ENCODE measurements at places on chromosomes 3 and 15.
A peak's percentile ranks its signal among the peaks of the same experiment; 100 is the strongest.

GRCh38 chr3:108804437-108804836 is 18.1 kb upstream of the TRAT1 start:
- no peak for DNase-seq

- no peak for DNase-seq
Measured at GRCh38 chr15:29099131-29099880, 170.3 kb downstream of the NSMCE3 start.

DNA sequence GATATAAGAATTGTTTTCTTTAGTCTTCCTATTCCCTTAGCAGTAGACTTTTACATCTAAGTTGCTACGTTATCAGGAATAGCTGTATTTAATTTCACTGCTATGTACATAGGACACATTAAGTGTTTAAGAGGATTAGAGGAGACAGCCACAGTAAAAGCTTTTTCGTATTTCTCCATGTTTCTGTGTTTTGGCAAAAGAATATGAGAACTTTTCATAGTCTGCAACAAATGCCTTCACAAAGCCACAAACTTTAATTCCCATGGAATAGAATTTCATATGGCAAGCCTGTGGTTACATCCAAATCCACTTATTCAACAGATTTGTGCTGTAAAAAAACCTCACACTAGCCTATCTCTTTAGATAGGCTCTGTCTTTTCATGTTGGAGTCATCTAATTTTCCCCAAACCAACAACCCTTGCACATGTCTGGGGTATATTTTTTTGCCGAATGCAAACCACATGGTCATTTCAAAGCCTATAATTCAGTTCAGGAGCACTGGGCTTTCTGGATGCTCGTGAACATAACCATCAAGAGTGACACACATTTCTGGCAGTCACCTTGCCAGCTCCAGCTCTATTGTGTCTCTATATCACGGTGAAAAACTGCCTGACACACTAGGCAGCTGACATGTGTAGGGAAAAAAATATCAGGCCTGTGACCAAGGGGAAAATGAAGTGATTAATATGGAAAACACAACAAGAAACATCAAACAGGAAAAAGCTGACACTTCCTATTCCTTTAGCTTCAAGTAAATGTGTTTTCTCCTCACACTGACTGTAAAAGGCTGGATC is 19.2 kb downstream of the PLD1 start:
- no peak for DNase-seq

DNA sequence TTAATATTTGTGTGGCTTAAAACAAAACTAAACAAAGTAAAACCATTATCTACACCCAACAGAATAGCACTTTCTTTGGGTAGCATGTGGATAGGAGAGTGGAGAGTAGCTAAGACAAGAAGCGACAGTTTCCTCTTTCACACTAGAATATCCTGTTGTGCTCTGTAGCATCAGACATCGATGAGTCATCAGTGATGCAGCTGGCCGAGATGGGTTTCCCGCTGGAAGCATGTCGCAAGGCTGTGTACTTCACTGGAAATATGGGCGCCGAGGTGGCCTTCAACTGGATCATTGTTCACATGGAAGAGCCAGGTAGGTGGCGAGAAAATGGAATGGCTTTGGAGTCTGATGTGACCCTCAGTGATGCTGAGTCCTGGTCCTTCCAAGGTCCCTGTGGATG is 108.1 kb downstream of the USP13 start:
- peak; percentile 81 for DNase-seq

GRCh38 chr3:180996415-180996932 is 6.9 kb upstream of the DNAJC19 start:
- no peak for DNase-seq

- DNase-seq, result no peak
Measured at GRCh38 chr3:9833078-9833477, 10.7 kb downstream of the RPUSD3 start.

- peak; percentile 39 for DNase-seq
Measured at GRCh38 chr3:30286811-30287210, 319.6 kb upstream of the TGFBR2 start.

- no peak for DNase-seq
Measured at GRCh38 chr3:120641696-120642246, 40.3 kb downstream of the HGD start.

GRCh38 chr3:108070356-108070755 is 20.5 kb downstream of the CD47 start:
- no peak for DNase-seq

GRCh38 chr3:56899851-56900250 is 98.1 kb upstream of the ARHGEF3 start:
- DNase-seq, result no peak

GRCh38 chr3:151276038-151276686 is 2.2 kb downstream of the P2RY14 start:
- DNase-seq, result no peak

DNA sequence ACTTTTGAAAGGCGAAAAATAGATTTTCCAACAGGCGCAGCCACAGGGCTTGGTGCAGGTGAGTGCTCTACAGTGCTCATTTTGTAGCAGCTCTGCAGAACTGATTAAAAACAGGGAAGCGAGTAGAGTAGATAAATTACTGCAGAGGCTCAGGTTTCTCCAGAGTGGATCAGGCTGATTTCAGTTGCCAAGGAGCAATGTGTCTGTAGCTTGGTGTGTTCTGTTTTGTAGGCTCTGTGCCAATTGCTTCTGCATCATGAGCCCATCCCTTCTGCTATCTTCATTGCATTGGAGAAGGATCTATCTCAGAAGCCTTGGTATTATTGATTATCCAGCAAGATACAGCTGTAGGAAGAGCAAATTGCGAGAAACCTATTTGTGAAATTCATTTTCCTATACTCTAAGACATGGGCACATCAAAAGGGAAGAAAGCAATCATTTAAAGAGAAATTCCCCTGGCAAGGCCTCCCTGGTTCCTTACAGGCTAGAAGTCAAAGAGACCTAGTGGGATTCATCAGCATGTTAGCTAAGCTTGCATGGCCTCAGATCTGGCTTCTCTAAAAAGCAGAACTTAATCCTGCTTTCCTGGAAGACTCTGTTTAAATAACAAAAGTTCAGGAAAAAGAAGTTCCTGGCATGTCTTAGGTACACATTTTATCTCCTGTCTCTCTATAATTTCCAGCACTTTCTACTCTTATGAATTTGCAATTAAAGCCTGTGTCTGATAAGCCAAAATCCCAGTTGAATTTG is 432.4 kb upstream of the ATP10A start:
- DNase-seq, result no peak

GRCh38 chr3:194572944-194573491 is 60.2 kb downstream of the TMEM44 start:
- DNase-seq, result no peak

- DNase-seq, result peak; percentile 52
Measured at GRCh38 chr3:148211725-148212124, 486.0 kb upstream of the AGTR1 start.

GRCh38 chr15:96849271-96849900 is 518.9 kb downstream of the NR2F2 start:
- peak; percentile 68 for DNase-seq

DNA sequence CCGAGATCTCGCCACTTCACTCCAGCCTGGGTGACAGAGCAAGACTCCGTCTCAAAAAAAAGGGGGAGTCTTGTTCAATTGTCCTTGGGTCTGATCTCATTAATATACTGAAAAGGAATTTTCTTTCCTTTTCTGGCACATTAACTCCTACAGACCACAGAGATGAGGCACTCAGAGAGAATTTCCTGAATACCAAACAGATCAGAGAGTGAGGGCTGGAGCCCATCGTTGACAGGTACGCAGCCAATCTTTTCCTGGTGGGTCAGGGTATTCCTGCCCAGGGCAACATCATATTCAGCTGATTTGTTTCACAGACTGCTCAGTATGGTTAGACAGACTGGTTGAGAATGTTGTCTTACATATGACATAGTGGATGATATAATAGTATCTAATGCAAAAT is 82.8 kb upstream of the TNFSF10 start:
- peak; percentile 18 for DNase-seq

GRCh38 chr3:68757157-68757556 is 175.2 kb downstream of the TAFA4 start:
- DNase-seq, result no peak

DNA sequence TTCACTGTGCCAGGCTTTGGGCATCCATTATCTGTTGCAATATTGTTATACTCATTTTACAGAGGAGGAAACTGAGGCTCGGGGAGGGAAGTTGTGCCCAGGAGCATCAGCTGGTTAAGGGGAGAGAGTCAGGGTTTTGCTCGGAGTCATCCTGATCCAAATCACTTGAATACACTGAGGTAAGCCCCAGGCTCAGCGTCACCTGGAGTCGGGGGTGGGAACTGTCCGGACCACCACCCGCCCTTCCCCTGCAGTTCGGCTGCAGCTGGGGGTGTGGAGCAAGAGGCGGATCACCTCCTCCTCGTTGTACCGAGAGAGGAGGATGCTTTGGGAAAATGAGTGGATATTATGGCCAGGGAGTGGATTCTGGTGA is 646 bp downstream of the HRH1 start:
- peak; percentile 42 for DNase-seq

- DNase-seq, result no peak
Measured at GRCh38 chr15:88108477-88108876, 148.1 kb downstream of the NTRK3 start.

- DNase-seq, result peak; percentile 11
Measured at GRCh38 chr15:39455471-39455991, 125.3 kb upstream of the THBS1 start.

GRCh38 chr3:119357190-119357589 is 63.0 kb downstream of the ARHGAP31 start:
- peak; percentile 12 for DNase-seq

DNA sequence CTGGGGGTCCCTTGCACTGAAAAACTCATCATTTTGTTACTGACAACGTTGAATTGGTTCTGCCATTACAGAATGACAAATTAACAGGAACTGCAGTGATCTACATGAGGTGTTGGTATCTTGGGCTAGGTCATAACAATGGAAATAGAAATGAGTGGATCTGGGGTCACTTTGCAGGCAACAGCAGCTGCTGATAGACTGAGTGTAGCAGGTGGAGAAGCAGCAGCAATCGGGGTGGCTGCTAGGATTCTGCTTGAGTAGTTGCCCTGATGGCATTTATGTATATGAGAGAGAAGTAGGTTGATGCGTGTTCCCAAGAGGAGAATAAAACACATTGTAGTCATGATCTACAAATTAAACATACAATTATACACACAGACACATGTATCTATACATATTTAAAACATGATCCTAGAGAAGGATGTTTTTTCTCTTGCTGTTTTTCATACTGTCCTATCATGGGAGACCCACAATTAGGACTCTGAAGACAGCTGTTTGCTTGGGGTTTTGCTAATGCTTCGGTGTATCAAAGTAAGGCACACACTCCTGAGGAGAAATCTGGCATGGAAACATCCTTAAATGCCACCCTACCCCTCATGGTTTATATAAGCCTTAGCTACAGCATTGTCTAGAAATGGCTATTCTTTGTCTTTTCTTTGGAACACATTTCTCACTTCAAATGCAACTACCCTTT is 15.8 kb upstream of the THBS1 start:
- no peak for DNase-seq

Data from HCEC 1CT (cell line).